Kidney epithelial cell (primary cell): ENCODE measurements at places on chromosomes 6 and 20. TPM values are rescaled to one million over a fixed set of nuclear protein-coding genes. Genes with fewer than 3 reads are reported as not detected.

The KIFC1 gene
- total RNA-seq = 8.4 and 10.3 TPM in 2 replicates

DNA sequence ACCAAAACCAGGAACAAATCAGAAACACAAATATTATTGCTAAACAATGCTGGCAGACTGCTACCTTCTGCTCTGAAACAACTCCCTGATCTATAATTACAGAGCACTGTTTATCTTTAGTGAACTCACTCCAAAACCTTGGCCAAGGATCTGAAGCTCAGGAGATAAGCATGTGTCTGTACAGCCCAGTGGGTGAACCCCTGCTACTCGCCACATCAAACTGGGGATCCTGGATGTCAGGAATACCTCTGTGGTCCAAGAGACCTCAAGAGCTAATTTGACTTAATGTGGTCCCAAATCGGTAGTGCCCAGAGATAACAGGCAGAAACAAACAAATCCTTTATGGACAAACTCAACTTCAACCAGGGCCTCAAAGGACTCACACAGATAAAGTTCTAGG lies 381.8 kb downstream of the KIF16B start:
- DNase-seq = no peak

- peak; percentile 79 for DNase-seq
Observed at GRCh38 chr20:44083220-44083933, 103.6 kb downstream of the JPH2 start.

The OR2J3 gene
- not detected in 2 replicates for total RNA-seq

The SIRPB1 gene
- 1.4 and 5.5 TPM in 2 replicates for total RNA-seq

The NOX3 gene
- total RNA-seq = 0.17 TPM in 1 of 2 replicates, not detected in the other

DNA sequence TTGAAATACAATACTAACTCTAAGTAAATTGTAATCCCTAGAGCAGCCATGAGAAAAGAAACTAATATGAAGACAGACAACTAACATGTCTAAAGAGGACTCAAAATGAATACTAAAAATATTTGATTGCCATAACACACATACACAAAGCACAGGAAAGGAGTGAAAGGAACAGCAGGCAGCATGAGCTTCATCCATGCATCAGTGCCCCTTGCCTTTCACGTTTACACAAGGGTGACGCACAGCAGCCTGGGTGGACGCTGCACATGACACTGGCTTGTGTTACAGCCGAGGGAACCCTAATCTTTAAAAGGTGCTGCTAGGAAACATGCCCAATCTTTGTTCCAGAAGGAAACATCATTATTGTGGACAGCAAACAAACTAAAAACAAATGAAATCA lies 123.5 kb downstream of the MAN1A1 start:
- peak; percentile 18 for DNase-seq

GRCh38 chr6:38722038-38722437 lies 6.9 kb downstream of the DNAH8 start:
- DNase-seq = no peak

- DNase-seq = no peak
Observed at GRCh38 chr6:26250698-26251044, 114.3 kb upstream of the BTN3A2 start.

DNA sequence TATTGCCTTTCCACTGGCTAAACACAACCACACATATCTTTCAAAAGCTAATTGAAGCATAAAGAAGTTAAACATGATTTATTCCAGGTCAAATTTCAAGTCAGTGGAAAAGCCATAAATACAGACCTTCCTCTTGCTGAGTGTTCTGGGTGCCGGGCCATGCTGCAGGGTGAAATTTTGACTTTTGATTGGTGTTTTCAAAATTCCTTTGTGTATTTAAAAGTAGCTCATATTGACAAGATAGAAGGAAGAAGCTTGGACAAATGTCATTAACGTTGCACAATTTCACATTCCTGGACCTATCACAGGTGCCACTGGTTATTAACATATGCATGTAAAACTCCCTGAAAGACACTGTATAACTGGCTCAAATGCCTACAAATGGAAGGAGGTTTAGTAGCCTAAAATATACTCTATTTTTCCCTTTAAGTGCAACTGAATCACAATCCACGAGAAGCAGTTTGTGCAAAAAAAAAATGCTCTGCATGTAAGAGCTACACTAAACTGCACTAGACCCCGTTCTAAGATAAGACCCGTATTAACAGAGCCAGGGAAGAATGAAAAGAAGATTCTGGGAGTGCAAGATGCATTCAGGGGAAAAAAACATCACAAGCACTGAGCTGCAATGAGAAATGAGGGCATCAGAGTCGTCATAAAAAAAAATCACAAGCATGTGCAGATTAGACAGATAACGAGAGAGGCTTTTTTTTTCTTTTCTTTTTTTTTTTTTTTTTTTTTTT lies 30.4 kb downstream of the ATXN1 start:
- no peak for DNase-seq

- DNase-seq = no peak
Observed at GRCh38 chr6:50853939-50854338, 35.3 kb downstream of the TFAP2B start.

- no peak for DNase-seq
Observed at GRCh38 chr6:46410334-46410953, 80.8 kb downstream of the RCAN2 start.

The SPATS1 gene
- not detected in 2 replicates for total RNA-seq

The NRSN1 gene
- total RNA-seq = not detected in 2 replicates

GRCh38 chr6:104532462-104532861 lies 327.3 kb downstream of the HACE1 start:
- no peak for DNase-seq

The FRS3 gene
- 2.1 and 4.0 TPM in 2 replicates for total RNA-seq

DNA sequence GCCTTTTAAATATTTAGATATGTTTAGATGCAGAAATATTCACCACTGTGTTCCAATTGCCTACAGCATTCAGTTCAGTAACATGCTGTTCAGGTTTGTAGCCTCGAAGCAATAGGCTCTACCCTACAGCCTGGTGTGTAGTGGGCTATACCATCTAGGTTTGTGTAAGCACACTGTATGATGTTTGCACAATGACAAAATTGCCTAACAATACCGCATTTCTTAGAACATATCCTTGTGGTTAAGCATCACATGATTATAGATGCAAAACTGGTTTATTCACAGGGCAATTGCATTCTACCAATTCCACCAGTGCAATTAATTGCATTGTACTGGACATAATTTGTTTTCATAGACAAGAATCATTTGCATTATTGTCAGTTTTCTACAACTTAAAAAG lies 7.9 kb upstream of the SLC22A16 start:
- no peak for DNase-seq

The AURKA gene
- total RNA-seq = 8.0 and 8.5 TPM in 2 replicates

The SAMD10 gene
- 8.0 and 9.6 TPM in 2 replicates for total RNA-seq

GRCh38 chr20:62732842-62733525 lies 24.3 kb downstream of the NTSR1 start:
- DNase-seq = no peak

GRCh38 chr6:82506526-82506925 lies 142.9 kb downstream of the TPBG start:
- DNase-seq = no peak

GRCh38 chr6:88413459-88413858 lies 247.3 kb upstream of the CNR1 start:
- no peak for DNase-seq

DNA sequence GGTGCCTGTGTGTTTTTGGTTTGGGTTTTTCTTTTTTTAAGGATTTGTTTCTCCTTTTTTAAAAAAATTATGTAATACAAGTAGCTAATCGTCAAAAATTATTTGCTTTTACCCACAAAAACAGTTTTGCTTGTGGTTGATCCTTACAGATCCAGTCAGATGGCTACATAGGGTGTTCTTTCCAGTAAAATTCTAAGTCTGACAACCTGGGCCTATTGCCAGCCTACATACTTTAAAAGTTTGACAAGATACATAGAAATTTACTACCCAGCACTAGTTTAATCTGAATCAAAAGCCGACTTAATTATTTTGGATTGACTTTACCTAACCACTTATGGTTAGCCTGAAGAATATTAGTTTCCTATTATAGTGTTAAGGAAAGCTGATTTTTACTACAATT lies 2.1 kb upstream of the SOX4 start:
- no peak for DNase-seq

DNA sequence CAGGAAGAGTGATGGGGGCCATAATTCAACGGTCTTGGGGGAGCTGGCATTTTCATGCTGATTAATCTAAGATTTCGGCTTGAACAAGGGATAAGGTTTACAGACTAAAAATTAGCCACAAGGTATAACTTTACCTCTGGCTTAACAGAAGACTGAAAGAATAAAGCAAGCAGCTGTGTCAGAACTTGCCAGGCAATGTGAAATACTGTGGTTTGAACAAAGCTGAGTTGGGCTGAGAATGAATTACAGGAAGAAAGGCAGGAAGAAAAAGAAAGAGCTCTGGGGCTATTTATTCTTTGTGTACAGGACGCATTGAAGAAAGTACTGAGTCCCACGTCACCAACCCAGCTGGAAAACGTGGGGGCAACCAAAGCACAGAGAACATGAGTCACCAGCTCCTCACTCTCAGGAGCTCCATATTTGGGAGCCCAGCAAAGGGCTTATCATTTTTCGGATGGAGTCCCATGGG lies 121.5 kb upstream of the NEDD9 start:
- DNase-seq = no peak

- DNase-seq = no peak
Observed at GRCh38 chr6:99498421-99498820, 16.8 kb downstream of the USP45 start.

The SRF gene
- 35.5 and 40.1 TPM in 2 replicates for total RNA-seq

The MLIP gene
- total RNA-seq = not detected in 2 replicates

The RRAGD gene
- 35.4 and 36.0 TPM in 2 replicates for total RNA-seq

The IPCEF1 gene
- 0.34 and 1.0 TPM in 2 replicates for total RNA-seq

- no peak for DNase-seq
Observed at GRCh38 chr20:41165001-41165882, 27.9 kb downstream of the PLCG1 start.

The TNF gene
- 16.7 and 18.6 TPM in 2 replicates for total RNA-seq

DNA sequence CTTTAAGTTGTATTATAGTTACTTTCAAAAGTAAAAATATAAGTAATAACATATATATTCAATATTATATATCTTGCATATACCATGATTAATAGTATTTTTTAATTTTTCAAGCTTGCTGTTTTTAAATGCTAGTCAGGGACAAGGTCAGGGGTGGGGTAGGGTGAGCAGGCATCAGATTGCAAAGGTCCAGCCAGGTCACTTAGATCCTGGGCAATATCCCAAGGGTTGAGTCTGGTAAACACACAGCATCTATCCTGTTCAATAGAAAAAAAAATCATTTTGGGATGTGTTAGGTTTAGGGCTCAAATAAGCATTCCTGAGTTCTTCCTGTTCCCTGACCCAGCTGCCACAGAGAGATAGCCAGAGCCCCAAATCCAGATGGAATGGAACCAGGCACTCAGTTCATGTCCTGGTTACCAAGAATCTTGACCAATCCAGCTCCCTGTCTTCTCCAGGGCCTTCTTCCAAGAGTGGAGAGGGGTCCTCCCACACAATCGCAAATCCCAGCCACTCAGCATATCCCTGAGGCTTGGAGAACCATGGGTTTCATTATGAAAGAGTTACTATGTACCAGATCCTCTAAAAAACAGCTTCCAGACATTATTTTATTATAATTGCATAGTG lies 134.9 kb upstream of the TOP1 start:
- no peak for DNase-seq

DNA sequence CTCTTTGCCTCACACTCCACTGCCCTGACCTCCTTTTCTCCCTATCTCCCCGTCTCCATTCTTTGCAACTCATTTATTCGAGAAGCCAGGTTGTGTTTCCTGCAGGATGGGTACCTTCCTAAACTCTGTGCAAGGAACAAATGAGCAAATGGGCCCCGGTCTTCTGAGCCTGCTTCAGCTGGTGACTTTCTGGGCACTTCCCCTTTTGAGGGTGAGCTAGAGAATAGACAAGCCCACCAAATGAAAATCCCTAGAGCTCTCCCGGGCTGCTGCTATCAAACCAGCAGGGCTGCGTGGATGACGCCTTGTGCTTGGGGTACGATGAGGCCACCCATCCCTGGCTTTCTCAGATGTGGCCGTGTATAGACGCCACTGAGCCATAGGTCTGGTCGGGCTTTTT lies 91.0 kb upstream of the FOXA2 start:
- no peak for DNase-seq

- no peak for DNase-seq
Observed at GRCh38 chr6:15285682-15286294, 39.9 kb downstream of the JARID2 start.

DNA sequence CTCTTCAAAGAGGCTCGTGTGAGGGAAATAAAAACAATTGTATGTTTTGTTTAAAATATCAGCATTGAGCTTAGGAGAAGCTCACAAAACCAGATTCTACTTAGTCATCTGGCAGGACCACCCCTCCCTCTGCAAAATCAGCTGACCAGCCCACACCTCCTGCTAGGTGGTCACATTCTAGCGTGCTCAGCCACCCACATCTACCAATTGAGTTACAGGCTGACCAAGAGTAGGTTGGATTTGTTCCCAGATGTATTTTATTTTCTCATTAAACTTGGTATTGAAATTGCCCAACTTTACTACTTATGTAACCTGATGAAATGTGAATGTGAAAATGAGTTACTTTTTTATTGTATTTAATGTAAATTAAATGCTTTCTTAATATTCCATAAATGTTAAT lies 56.2 kb downstream of the SLC22A2 start:
- peak; percentile 31 for DNase-seq

GRCh38 chr20:9388160-9388812 lies 126.1 kb upstream of the LAMP5 start:
- no peak for DNase-seq

DNA sequence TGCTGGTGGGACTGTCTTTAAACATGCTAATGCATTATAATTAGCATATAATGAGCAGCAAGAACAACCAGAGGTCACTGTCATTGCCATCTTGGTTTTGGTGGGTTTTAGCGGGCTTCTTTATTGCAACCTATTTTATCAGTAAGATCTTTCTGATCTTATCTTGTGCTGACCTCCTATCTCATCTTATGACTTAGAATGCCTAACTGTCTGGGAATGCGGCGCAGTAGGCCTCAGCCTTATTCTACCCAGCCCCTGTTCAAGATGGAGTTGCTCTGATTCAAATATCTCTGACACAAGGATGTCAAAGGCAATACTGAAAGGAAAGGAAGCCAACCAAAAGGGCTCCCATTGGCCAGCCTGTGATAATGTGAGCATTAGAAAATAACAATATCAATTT lies 29.8 kb upstream of the SEC63 start:
- no peak for DNase-seq

- DNase-seq = no peak
Observed at GRCh38 chr6:65558071-65558470, 149.0 kb downstream of the EYS start.

GRCh38 chr6:2716936-2717700 lies 33.6 kb downstream of the MYLK4 start:
- no peak for DNase-seq
